ENCODE measurements at places on chromosomes 11 and 22.

DNA sequence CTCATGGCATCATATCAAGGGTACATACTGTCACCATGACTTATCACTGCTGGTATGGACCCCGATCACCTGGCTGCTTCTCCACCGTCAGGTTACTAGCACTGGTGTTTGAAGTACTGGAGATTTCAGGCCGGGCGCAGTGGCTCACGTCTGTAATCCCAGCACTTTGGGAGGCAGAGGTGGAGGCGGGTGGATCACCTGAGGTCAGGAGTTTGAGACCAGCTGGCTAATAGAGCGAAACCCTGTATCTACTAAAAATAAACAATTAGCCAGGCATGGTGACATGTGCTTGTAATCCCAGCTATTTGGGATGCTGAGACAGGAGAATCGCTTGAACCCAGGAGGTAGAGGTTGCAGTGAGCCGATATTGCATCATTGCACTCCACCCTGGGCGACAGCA, 82.4 kb upstream of the ANO1 start:
- DNase-seq, result no peak

DNA sequence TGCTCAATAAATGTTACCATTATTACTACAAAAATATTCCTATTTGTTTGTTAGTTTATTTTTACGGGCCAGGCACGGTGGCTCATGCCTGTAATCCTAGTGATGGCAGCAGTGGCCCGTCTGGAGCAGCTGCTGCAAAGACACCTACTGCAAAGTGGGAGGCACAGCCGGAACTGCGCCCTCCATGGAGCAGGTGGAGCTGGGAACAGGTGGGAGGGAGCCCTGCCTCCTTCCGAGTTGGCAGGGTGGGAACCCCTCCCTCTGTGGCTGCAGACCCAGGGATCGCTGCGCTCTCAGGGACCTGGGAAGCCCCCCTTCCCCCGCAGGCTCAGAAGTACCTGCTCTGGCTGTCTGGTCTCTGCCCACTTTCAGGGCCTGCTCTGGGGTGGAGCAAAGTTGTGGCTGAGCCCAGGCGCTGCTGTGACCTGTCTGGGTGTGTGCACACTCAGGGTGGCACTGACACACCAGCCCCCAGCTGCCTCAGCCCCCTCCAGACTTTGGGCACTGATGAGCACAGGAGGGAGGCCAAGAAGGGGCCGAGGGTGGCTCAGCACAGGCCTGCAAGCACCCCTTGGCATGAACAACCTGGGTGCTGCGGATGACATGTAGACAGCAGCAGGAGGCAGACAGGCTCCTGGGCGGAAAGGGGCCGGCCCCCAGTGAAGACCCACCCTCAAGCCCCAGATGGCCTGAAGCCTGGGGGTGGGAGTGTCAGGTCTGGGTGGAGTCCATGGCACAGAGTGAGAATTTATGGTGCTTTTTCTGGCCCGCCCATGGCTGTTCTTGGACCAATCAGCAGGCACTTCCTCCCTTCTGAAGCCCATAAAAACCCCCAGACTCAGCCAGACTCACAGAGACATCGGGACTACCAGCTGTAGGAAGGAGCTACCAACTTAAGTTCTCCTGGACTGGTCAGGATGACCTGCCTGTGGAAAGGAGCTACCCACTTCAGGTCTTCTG, 103.7 kb upstream of the CLMP start:
- no peak for DNase-seq

DNA sequence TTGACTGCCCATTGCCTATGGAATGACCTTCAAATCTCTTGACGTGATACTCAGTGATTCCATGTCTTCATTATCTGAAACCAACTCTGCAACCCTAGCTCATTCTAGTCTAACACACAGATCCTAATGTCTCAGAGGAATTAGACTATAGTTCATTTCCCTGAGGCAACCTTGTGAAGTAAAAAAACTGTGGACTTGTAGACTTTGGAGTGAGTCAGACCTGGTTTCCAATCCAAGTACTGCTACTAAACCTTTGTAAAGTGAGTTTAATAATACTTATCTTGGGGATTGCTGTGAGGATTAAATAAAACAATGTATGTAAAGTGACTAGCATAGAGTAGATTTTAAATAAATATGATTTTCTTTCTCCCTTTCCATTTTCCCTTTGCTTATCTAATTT, 226.1 kb downstream of the BLID start:
- no peak for DNase-seq

DNA sequence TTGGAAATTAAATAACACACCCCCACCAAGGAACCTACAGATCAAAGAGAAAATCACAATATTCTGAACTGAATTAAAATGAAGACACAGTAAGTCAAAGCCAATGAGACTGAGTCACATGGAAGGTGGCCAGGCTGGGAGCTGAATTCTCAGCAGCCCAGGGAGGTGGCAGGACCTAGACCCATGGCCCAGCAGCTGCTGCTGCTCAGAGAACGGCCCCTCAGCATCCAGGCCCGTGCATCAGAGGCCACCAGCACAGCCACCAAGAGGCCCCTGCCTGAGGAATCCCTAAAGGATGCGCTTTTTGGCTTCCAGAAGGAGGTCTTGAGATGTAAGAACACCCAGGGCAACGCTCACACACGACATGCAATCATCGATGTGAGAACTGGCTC, 35.0 kb downstream of the TBX1 start:
- DNase-seq, result no peak
